ENCODE measurements at places on chromosomes 2 and 18. TPM values are rescaled to one million over a fixed set of nuclear protein-coding genes. Genes with fewer than 3 reads are reported as not detected.

Gene ASXL3
- not detected for total RNA-seq

Gene HOXD1
- 0.21 TPM for total RNA-seq

Gene EMX1
- not detected for total RNA-seq

Gene EPHA4
- total RNA-seq = 0.53 TPM

Gene CNTNAP5
- not detected for total RNA-seq

Gene NDC80
- 14.2 TPM for total RNA-seq
